ENCODE measurements at places on chromosomes 16 and 17.
A peak's percentile ranks its signal among the peaks of the same experiment; 100 is the strongest.

GRCh38 chr17:29107933-29108822 is 65.2 kb downstream of the PIPOX start:
- no peak for DNase-seq

DNA sequence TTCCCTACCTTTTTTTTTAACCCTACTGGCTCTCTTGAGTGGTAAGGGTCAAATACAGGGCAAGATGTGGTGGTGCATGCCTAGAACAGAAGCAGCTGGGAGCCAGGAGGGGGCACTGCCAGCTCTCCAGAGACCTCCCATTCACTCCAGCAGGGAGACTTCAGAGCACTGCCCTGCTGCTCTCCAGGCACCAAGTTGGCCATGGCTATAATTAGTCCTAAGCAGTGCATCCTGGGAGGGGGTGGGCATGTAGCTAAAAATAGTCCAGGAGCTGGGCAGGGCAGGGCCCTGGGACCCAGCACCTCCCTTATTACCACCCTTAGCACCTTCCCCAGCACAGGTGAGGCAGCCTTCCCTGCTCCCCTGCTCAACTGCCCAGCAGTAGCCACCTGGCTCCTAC is 3.5 kb downstream of the CORO6 start:
- no peak for DNase-seq

DNA sequence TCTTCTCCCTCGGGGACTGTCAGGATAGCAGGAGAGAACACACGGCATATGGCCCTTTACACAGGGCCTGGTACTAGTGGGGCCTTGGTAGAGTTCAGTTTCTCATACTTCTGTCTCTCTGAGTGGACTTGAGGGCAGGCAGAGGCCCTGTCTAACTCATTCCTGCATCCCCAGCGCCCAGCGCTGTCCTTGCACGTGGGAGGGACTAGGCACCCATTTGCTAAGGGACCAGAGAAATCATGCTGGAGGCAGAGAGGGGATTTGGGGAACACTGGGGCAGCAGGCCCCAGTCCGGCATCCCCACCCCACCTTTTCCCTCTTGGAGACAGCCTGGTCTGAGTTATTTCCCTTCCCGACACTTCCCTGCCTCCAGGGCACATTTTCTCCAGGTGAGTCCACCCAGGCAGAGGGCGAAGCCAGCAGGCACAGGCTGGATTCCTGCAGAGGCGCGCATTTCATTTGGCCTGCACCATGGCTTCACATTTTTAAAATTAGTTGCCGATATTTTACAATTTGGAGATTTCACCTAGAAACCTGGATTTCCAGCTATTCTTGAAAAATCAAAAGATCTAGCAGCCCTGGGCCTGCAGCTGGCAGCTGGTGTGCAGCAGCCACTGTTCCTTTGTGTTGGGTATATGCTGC is 9.7 kb upstream of the NKD1 start:
- DNase-seq: no peak

DNA sequence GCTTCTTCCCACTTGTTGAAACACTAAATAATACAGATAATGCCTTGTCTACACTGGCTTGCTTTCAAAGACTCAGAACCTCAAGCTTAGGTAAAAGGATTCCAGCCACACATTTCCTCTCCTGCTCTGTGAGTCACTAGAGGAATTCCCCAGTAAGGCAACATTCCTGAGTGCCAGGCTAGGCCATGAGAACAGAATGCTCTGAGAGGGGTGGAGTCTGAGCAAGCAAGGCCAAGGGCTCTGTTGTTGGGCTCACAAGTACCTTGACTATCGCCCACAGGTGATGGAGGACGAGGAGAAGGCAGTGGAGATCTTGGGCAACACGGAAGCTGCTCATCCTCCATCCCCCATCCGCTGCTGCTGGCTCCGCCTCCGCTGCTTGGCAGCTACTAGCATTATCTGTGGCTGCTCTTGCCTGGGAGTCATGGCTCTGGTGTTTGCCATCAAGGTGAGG is 6.7 kb upstream of the PHKG2 start:
- DNase-seq: no peak

GRCh38 chr17:51056813-51057510 is 63.7 kb downstream of the SPAG9 start:
- no peak for DNase-seq

DNA sequence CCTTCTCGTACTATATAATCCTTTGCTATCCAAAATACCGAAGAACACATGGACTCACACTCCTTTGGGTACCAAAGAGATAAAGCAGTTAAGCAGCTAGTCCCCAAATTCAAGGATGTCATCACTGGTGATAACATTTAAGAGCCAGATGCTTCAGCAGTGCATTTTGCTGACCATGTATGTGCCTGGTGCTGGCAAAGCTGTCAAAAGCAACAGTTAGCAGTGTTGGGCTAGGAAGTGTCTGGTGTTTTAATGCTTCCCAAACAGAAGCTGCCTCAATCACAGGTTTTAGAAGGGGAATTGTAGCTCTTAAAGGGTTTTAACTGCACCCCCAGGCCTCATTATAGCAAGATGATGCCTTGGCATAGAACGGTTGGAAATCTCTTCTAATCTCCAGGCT is 4.7 kb downstream of the FAM117A start:
- DNase-seq: no peak

DNA sequence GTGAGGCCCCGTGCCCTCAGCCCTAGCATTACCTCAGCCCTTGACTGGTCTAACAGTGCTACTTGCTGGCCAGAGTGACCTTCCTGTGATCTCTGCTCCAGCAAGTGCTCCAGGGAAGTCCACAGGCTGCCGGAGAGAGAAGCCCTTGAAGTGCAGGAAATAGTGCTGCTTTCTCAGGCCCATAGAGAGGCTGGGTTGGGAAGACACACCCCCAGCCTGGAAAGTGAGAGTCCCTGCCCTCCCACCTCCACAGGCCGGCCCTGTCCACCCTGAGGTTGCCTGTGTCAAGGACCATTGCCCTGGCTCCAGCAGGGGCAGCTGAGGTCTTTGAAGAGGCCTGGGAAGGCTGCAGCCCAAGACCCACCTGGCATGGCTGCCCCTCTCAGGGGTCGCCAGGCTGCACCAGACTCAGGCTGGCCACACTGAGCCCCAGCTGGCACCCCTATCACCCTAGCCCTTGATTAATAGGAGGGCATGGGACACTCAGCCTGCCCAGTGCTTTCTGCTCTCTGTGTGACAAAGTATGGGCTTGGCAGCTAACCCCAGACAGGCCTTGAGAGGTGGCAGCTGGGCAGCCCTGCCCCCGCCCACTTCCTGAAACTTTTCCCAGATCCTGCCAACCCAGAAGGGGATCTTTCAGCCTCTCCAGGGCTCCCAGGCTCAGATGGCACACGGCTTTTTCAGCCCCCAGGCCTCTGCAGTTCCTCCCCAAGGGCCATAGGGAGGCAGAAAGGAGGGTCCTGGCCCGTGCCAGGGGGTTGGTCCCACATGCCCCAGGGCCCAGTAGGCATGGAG is 21.7 kb downstream of the ATP6V0D1 start:
- DNase-seq: no peak

DNA sequence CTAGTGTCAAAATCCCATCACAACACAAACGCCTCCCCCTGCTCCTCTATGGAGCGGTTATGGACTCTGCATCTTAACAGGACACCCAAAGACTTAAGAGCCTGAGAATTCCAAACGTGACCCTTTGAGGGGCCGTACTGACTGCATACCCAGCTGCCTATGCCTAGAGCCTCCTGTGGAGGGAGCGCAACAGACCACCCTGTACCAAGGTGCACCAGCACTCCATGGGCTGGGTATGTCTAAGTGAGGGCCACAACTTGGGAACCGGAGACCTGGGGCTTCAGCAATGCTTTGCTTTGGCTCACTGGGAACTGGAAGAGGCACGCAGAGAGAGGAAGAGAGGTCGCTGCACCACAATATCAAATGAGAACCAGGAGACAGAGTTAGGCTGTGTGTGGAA is 5.4 kb downstream of the ANKS3 start:
- DNase-seq: no peak

- DNase-seq: no peak
These were observed 115.4 kb downstream of the METRNL start for GRCh38 chr17:83194761-83195329.

GRCh38 chr17:8109661-8110455 is 8.5 kb downstream of the ALOXE3 start:
- peak; percentile 58 for DNase-seq

- DNase-seq: no peak
These were observed 16.9 kb downstream of the ADAD2 start for GRCh38 chr16:84207879-84208278.

GRCh38 chr16:57192146-57192545 is 6.0 kb downstream of the RSPRY1 start:
- DNase-seq: no peak

DNA sequence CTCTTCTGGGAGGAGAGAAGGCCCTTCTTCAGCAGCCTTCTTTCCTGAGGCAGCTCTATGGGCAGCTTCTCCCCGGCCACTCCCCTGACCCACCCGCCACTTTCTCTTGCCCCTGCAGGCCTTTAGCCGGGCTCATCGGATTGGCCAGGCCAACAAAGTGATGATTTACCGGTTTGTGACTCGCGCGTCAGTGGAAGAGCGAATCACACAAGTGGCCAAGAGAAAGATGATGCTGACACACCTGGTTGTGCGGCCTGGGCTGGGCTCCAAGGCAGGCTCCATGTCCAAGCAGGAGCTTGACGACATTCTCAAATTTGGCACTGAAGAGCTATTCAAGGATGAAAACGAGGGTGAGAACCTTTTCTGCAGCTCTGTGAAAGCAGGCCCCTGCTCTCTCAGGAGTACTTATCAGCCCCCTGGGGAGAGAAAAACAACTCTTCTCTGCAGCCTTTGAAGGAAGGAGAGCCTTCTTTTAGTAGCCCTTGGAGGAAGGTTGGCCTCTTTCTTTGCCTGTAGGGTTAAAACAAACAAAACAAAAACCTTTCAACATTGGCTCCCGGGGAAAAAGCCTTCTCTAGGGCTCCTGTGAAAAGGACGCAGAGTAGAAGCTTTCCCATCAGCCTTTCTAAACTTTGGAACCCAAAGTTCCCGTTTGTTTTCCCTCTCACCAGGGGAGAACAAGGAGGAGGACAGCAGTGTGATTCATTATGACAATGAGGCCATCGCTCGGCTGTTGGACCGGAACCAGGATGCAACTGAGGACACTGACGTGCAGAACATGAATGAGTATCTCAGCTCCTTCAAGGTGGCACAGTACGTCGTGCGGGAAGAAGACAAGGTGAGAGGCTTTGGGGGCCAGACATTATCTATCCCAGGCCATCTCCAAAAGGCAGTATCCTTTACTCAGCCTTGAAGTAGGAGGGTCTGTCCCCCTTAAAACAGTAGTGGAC is 12.7 kb downstream of the RNF227 start:
- no peak for DNase-seq

DNA sequence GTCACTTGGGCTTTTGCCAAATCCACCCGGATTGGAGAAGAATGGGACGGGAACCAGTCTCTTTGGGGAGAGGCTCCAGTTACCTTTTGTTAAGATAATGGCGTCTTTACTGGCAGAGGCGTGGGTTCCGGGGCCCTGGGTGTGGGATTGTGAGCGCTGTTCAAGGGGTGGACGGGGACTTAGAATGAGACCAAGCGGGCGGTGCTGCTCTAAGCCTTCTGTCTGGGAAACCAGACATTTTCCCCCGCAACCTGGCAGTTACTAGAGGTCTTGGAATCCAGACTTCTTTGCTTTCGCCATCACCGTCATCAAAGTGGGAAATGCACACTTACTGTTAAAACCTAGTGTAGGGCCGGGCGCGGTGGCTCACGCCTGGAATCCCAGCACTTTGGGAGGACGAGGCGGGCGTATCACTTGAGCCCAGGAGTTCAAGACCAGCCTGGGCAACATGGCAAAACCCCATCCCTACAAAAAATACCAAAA is 706 bp downstream of the TEN1 start:
- no peak for DNase-seq

DNA sequence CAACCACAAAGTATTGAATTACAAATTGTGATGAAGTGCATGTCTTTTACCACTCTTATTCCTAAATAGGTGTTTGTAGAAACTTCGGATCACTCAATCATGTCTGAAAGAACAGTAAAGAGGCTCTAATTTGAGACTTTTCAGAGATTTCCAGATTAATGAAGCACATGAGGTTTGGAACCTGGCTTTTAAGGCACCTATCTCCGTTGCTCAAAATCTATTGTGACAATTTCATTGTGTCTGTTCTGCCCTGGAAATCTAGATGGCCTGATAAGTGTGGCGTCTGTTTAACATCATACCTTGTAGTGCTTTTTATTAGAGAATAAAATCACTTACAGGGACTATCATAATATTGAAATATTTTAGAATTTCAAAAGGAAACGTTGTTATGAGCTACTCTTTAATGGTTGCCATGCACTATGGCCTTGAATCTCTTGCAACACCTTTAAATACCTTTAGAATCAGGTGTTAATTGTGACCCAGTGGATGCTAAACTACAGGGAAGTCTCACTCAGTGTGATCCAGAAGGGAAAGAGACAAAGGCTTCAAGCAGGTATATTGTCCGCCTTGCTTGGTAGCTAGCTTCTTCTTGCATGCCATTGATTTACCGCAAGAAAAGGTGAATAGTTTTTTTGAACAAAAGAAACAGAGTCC is 210.3 kb downstream of the CNTNAP4 start:
- no peak for DNase-seq

- peak; percentile 62 for DNase-seq
These were observed 19.7 kb downstream of the MAP2K6 start for GRCh38 chr17:69434164-69434579.

- no peak for DNase-seq
These were observed 42.2 kb downstream of the STX8 start for GRCh38 chr17:9533441-9533840.

- DNase-seq: no peak
These were observed 188.4 kb downstream of the AATF start for GRCh38 chr17:37137070-37137610.

DNA sequence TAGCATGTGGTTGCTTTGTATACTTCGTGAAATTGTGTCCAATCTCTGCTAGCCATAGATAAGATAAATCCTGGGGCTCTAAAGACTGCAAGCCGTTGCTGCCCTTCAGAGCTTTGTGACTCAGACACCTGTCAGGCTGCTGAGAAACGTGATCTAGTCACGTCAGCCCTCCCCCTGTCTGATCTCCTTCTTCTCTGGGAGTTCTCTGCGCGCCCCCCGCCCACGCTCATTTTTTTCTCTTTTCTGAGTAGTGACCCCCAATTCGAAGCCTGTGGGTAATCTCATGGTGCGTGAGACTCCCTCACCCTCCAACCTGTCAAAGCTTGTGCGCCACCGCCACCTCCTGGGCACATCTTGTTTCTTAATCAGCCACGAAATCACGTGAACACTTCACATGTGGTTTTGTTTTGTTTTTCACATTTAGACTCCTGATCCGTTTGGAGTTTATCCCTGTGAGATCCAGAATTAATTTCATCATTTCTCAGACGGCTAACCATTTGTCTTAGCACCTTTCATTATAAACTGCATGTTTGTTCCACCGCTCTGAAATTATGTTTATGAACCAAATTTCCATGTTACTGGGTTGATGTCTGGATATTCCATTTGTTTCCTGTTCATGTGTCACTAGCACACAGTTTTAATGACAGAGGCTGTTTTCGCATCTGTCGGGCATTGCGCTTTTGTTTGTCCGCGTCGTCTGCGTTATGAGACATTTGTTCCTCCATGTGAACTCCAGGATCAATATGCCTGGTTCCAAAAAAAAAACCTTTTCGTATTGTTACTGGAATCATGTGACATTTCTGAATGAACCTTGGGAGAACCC is 977 bp upstream of the ZNF778 start:
- peak; percentile 32 for DNase-seq

All from NCI-H1105 (cell line).